ENCODE measurements at places on chromosomes 3 and 15. TPM values are rescaled to one million over a fixed set of nuclear protein-coding genes. Genes with fewer than 3 reads are reported as not detected.

DNA sequence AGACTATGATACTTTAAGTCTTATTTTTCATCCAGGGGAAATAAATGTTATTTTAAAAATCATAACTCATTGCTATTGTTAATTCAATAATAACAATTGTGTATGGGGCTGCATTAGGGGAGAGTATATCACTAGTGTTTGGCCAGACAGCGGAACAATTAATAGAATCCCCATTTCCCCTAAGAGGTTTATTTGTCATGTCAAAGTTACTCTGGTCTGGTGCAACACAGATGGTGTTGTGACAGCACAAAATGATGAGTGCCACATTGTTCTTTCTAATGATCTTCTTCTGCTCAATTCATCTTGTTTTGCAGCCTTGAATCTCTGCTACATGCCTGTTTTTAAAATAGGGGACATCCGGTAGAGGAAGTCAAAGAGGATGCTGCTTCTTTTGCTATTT, 351.6 kb downstream of the NSUN3 start:
- H3K27me3 ChIP-seq = no peaks in the 10 kb centered on the region
- H3K4me1 ChIP-seq = no peaks in the 10 kb centered on the region
- DNase-seq = no peak
- H3K27ac ChIP-seq = no peak overlapping the region
- H3K36me3 ChIP-seq = no peaks in the 10 kb centered on the region
- no peak overlapping the region for H3K4me3 ChIP-seq

Gene SAMMSON
- total RNA-seq = 14.7 TPM

Gene TM4SF1
- 213 TPM for total RNA-seq

DNA sequence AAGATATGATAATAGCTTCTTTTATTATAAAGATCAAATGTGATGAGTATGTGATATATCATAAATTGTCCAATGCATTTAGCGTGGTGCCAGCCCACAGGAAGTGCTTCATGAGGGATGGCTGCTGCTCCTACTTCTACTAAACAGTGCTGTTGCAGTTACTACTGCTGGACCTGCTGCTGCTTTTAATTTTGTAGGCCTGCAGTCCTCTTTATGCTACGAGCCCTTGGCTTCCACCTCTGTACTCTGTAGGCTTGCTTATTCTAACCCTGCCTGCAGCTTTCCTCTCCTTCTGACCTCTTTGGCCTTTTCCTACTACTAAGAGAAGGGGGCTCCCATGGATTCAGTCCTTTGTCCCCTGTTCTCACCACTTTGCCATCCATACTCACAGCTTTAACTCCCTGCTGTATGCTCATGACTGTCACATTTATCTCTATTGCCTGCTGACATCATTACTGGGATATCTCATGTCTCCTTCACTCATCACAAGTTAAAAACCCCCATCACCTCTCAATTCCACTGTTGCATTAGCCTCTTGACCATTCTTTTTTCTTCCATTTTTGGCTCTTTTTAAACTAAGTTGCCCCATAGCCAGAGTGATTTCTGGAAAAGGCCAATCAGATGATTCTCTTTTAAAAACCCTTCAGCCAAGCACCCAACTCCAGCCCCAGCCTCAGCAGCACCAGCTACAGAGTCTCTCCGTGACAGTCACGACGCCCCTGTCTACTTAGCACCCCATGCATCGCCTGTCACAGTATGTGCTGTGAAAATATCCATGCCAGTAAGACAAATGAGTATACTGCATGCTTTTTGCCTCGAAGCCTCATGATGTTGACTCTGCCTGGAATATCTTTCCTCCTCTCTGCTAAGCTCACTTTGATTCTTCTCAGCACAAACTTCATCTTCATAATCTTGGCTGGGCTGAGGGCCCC, 56.3 kb downstream of the PLCL2 start:
- peaks cover 2% of the 10 kb centered on the region for H3K4me1 ChIP-seq
- H3K27ac ChIP-seq = no peak overlapping the region
- no peaks in the 10 kb centered on the region for H3K27me3 ChIP-seq
- H3K4me3 ChIP-seq = no peak overlapping the region

DNA sequence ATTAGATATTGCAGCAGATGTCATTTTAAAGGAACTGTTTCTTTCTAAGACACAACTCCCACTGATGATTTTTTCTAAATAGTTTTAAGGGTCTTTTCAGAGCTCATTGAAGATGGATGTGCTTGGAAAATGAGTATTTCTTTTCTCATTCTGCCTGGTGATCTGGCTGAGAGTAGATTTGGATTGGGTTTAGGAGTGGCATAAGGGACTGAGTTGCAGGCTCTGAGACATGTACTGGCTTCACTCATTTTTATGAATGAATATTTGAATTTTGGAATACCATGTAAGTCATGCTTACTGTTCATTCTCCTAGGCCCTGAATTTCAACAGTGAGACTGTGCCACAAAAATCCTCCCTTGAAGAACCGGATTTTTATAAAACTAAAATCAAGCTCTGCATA, 6.5 kb downstream of the IL12A start:
- H3K4me3 ChIP-seq = no peak overlapping the region
- no peak overlapping the region for H3K27ac ChIP-seq
- H3K4me1 ChIP-seq = no peaks in the 10 kb centered on the region
- H3K36me3 ChIP-seq = no peaks in the 10 kb centered on the region
- no peaks in the 10 kb centered on the region for H3K27me3 ChIP-seq

DNA sequence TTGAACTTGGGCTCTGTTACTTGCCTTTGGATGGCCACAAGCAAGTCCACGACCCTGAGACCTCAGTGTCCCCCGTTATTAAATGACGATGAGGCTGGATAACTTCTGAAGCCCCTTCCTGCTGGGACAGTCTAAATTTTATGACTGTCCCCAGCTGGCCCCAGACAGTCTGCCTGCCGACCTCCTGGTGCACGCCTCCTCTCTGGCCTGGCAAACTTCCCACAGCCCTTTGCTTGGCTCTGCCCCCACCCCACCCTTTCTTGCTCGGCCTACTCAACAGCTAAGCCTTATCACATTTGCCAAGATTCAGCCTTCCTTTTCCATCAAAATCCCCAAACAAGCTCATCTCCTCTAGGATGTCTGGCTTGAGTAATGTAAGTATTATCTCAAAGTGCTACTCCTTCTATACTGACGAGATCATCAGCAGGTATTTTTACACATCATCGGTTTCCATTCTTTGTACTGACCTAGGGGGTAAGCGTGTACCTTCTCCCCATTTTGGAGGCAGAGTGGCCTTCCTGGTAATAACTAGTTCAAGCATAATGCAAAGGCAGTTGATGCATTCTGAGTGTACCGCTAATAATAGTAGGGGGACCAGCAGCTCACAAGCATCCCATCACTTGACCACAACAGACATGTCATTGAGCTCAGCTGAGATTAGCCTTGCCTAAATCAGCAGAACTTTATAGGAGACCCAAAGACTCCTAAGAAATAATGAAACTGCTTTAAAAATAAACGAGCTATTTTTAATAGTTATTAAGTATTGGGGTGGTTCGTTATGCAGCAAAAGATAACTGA, 120.8 kb upstream of the HACD2 start:
- H3K36me3 ChIP-seq = peaks cover 5% of the 10 kb centered on the region
- peak; percentile 54 for DNase-seq
- no peaks in the 10 kb centered on the region for H3K27me3 ChIP-seq
- no peak overlapping the region for H3K4me3 ChIP-seq
- no peaks in the 10 kb centered on the region for H3K4me1 ChIP-seq
- no peak overlapping the region for H3K27ac ChIP-seq

- H3K4me1 ChIP-seq = no peaks in the 10 kb centered on the region
- H3K4me3 ChIP-seq = no peak overlapping the region
- no peaks in the 10 kb centered on the region for H3K27me3 ChIP-seq
Measured at GRCh38 chr3:40287248-40287647, 22.3 kb upstream of the EIF1B start.

- no peaks in the 10 kb centered on the region for H3K36me3 ChIP-seq
- H3K4me1 ChIP-seq = no peaks in the 10 kb centered on the region
- no peak for DNase-seq
- H3K27ac ChIP-seq = no peak overlapping the region
- no peak overlapping the region for H3K4me3 ChIP-seq
- no peaks in the 10 kb centered on the region for H3K27me3 ChIP-seq
Measured at GRCh38 chr3:106206146-106206545, 337.3 kb upstream of the CBLB start.

Gene A4GNT
- total RNA-seq = not detected

- H3K36me3 ChIP-seq = no peaks in the 10 kb centered on the region
- H3K4me1 ChIP-seq = no peaks in the 10 kb centered on the region
- DNase-seq = peak; percentile 66
- H3K27ac ChIP-seq = no peak overlapping the region
- no peak overlapping the region for H3K4me3 ChIP-seq
Measured at GRCh38 chr15:70048198-70048565, 49.5 kb downstream of the TLE3 start.

Gene SLC33A1
- 27.1 TPM for total RNA-seq

- peak overlapping the region; percentile 30 for H3K4me3 ChIP-seq
- no peaks in the 10 kb centered on the region for H3K36me3 ChIP-seq
- H3K27ac ChIP-seq = peak overlapping the region; percentile 97
- no peaks in the 10 kb centered on the region for H3K4me1 ChIP-seq
- H3K27me3 ChIP-seq = no peaks in the 10 kb centered on the region
Measured at GRCh38 chr15:73927476-73928240, 1.4 kb downstream of the LOXL1 start.

DNA sequence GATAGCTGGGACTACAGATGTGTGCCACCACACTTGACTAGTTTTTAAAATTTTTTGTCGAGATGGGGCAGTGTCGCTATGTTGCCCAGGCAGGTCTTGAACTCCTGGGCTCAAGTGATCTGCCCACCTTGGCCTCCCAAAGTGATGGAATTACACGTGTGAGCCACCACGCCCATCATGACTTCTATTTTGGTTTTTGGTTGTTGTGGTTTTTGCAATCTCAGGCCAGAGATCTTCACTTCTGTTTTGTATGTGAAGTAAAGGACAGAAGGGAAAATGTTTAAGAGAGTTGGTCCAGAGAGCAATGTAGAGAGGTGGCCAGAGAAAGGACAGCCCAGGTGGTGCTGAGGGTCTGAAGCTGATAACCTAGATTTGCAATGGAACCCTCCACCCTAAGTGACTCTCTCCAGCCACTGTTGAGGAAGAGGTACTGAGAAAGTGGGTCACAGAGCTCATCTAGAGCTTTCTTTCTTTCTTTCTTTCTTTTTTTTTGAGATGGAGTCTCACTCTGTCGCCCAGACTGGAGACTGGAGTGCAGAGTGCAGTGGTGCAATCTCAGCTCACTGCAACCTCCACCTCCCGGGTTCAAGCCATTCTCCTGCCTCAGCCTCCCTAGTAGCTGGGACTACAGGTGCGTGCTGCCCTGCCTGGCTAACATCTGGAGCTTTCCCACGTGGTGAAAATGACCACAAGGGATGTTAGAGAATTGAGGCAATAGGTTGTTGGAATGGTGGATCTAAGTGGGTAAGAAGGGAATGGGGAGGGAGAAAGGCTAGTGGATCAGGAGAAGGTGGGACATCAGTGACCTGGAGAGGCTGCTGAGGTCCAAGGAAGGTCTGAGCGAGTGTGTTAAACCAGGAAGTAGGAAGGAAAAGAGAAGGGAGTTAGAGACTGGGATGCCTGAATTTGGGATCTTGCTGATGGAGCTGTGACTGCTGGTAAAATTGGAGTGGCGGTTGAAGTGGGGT, 22.4 kb upstream of the SEMA4B start:
- no peaks in the 10 kb centered on the region for H3K4me1 ChIP-seq
- no peaks in the 10 kb centered on the region for H3K36me3 ChIP-seq
- no peak overlapping the region for H3K4me3 ChIP-seq
- no peak for DNase-seq

GRCh38 chr15:29852201-29852600, 29.9 kb upstream of the TJP1 start:
- H3K4me3 ChIP-seq = no peak overlapping the region
- no peaks in the 10 kb centered on the region for H3K27me3 ChIP-seq
- H3K4me1 ChIP-seq = no peaks in the 10 kb centered on the region
- H3K27ac ChIP-seq = no peak overlapping the region
- H3K36me3 ChIP-seq = no peaks in the 10 kb centered on the region

- no peaks in the 10 kb centered on the region for H3K36me3 ChIP-seq
- no peaks in the 10 kb centered on the region for H3K4me1 ChIP-seq
- no peak overlapping the region for H3K27ac ChIP-seq
- no peak overlapping the region for H3K4me3 ChIP-seq
- no peaks in the 10 kb centered on the region for H3K27me3 ChIP-seq
- no peak for DNase-seq
Measured at GRCh38 chr15:80789296-80789695, 10.1 kb downstream of the CEMIP start.

DNA sequence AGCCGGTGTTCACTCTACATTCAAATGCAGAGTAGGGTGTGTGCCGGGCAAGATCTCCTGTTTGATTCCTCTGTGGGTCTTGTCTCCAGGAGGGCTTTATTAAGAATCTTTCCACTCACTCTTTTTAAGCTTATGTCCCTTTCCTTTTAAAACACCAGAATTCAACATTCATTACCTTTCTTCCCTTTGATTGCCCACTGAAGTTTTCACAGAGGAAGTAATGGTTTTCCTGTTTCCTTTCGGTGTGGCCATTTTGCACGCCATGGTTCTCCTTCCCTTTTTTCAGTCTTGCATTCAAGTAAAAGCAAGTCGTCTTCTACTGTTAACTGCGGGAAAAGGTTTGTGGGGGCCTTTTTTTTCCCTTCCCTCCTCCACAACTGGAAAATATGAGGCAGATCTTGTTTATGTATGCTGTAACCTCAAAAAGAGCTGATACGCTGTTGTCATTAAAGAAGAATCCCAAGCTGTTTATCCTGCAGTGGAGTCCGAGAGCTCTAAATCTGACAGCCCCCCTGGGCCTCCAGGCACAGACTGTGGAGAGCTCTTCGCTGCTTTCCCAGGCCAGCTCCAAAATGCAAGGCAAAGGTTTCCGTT, 40.5 kb downstream of the FILIP1L start:
- H3K27ac ChIP-seq = peak overlapping the region; percentile 20
- no peaks in the 10 kb centered on the region for H3K27me3 ChIP-seq
- H3K4me1 ChIP-seq = peaks cover 9% of the 10 kb centered on the region
- no peak for DNase-seq
- H3K36me3 ChIP-seq = no peaks in the 10 kb centered on the region

Gene FANCD2OS
- total RNA-seq = not detected

Gene SLC15A2
- 5.5 TPM for total RNA-seq

- DNase-seq = peak; percentile 80
- no peaks in the 10 kb centered on the region for H3K27me3 ChIP-seq
- no peak overlapping the region for H3K27ac ChIP-seq
Measured at GRCh38 chr3:195106418-195106906, 164.5 kb downstream of the XXYLT1 start.

GRCh38 chr3:85360742-85361387, 402.1 kb downstream of the CADM2 start:
- H3K4me1 ChIP-seq = no peaks in the 10 kb centered on the region
- no peak for DNase-seq
- no peaks in the 10 kb centered on the region for H3K36me3 ChIP-seq
- no peak overlapping the region for H3K4me3 ChIP-seq
- H3K27me3 ChIP-seq = no peaks in the 10 kb centered on the region

Gene P2RY13
- total RNA-seq = 2.7 TPM
